ENCODE measurements at places on chromosomes 7 and 10.
A peak's percentile ranks its signal among the peaks of the same experiment; 100 is the strongest.

DNA sequence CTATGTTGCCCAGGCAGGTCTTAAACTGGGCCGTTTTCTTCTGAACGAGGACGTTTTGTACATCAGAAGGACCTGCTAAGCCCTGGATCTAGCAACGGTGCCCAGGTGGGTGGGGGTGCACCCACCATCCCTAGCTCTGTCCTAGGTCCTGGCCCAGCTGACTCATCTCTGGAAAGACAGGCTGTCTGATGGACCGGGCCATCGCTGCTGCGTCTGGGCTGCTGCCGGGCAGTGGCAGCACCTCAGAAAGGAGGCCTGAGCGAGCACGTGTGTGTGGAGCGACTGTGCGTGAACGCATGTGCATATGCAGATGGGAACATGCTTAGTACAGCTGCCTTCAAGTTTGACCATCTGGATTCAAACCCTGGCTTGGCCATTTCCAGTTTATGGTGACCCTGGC lies 7.3 kb upstream of the ELFN1 start:
- peak; percentile 60 for DNase-seq

- DNase-seq: no peak
These were observed 28.9 kb upstream of the MRPS33 start for GRCh38 chr7:141043616-141044015.

- peak; percentile 75 for DNase-seq
These were observed 278.5 kb downstream of the DNAJB6 start for GRCh38 chr7:157615101-157615817.

DNA sequence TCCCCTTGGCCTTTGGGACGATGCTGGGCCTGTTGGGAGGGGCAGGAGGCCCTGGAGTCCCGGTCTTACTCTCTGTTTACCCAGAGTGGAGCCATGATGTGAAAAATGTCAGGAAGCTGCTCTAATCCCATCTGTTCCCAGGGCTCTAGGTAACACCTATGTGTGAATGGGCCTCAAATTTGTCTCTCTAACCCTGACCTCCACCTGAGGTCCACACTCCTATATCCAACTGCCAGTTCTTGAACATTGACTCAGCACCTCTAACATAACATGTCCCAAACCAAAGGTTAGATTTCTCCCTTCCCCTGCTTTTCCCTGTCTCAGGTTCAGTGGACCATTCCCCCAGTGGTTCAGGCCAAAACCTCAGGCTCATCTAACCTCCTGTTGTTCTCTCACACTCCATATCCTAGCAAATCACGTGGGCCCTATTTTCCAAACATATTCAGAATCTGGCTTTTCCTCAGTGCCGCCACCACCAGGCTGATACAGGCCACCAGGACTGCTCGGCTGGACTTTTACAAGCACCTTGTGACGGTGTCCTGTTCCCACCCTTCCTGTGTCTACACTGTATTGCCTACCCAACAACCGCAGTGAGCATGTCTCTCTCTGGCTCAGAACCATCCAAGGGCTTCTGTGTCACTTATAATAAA lies 130.6 kb downstream of the ATXN7L1 start:
- DNase-seq: no peak

GRCh38 chr10:101030496-101031127 lies 317 bp downstream of the PDZD7 start:
- DNase-seq: no peak

- no peak for DNase-seq
These were observed 58.8 kb upstream of the AQP1 start for GRCh38 chr7:30852744-30853288.

- DNase-seq: peak; percentile 91
These were observed 529 bp downstream of the TASOR2 start for GRCh38 chr10:5684971-5685763.

GRCh38 chr10:110811791-110812581 lies 59.7 kb upstream of the PDCD4 start:
- no peak for DNase-seq

GRCh38 chr7:154620141-154620755 lies 382.7 kb downstream of the PAXIP1 start:
- no peak for DNase-seq

DNA sequence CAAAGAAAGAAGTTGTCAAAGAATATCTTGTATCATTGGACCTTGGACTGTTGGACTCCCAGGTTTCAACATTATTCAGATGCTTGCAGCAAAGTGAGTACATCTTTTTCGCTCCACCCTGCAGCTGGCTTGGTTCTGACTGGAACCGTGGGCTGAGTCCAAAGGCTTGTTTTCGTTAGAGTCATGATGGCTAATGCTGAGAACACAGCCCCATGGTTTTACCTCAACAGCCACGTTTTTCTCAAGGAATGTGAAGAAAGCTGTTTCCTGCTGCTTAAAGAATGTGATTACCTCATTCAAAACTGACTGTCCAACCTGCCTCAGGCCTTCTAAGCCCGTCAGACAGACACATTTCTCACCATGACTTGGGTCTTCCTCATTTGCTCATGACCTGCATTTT lies 69.5 kb downstream of the STEAP1B start:
- DNase-seq: no peak

DNA sequence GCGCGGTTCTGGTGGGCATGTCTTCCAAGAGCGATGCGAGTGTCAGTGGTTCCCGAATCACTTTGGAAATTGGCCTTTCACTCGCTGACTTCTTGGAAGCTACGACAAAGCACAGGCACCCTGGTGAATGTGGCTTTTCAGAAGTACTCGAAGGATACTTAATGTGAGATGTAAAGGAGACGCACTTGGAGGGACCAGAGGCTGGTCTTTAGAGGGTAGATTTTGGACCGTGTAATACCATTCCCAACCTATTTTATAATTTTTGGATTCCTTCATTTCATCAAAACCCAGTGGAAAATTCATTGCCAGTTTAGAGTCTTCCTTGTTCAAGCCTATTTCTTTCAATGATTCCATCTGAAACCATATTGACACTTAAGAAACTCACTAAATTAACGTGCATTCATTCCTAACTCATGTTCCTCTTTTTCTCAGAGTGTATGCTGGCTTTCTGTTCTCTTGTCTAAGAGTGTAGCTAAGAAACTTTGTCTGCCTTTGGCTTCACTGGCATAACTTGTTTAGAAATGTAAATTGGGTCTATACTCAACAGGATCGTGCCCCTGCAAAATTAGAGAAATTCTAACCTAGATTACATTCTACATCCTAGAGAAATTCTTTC lies 645 bp upstream of the COPG2 start:
- no peak for DNase-seq

DNA sequence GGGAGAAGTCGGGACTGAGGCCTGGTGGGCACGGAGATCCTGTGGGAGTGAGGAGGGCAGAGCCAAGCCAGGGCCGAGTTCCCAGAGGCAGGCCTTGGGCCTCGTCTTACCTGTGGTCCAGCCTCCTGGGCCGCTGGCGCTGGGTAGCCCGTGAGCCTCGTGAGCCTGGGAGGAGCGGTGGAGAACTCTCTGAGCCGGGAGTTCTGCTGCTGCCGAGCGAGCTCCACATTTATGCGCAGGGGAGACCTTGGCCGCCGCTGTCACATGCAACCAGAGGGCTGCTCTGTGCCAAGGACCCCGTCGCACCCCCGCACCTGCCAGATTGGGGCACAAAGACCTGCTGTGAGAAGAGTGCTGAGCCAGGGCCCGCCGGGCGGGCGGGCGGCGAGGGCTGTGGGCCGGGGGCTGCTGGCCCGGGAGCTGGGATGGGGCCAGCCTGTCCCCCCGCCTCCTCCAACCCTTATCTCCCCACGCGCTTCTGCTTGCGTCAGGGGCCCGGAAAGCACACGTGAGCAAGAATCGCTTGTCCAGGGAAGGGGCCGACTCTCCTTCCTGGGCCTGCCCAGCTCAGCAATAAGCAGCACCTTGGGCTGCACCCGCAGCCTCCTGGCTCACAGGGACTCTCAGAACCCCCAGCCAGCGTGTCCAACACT lies 10.2 kb downstream of the VENTX start:
- no peak for DNase-seq

DNA sequence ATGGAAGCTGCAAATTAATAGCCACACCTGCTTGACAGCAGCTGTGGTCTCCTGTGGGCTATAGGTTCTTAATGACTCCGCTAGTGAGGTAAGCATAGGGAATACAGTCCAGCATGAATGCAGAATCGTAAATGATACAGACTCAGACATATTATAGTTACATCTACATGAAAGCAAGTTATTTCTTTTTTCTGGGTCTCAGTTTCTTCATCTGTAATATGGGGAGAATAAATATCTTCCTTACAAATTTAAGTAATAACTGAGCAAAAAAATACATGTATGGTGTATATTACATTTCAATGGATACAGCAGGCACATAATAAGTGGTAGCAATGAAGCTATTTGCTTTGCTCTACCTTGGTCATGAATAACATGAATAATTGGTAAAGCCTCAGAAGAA lies 245.9 kb upstream of the RHOBTB1 start:
- no peak for DNase-seq

GRCh38 chr10:94129393-94130130 lies 135.8 kb downstream of the PLCE1 start:
- DNase-seq: no peak

- DNase-seq: no peak
These were observed 202.8 kb downstream of the NEBL start for GRCh38 chr10:20694296-20694695.

- DNase-seq: no peak
These were observed 1.3 kb downstream of the LDB1 start for GRCh38 chr10:102118867-102119266.

GRCh38 chr10:92207061-92207460 lies 83.8 kb downstream of the CPEB3 start:
- DNase-seq: no peak

Data from posterior vena cava (tissue), 2 donors.